ENCODE measurements at places on chromosomes 2 and 18.

- no peak for DNase-seq
Observed at GRCh38 chr2:74620671-74621070, 27.5 kb downstream of the M1AP start.

GRCh38 chr2:9909106-9909505, 42.4 kb upstream of the GRHL1 start:
- DNase-seq, result no peak

DNA sequence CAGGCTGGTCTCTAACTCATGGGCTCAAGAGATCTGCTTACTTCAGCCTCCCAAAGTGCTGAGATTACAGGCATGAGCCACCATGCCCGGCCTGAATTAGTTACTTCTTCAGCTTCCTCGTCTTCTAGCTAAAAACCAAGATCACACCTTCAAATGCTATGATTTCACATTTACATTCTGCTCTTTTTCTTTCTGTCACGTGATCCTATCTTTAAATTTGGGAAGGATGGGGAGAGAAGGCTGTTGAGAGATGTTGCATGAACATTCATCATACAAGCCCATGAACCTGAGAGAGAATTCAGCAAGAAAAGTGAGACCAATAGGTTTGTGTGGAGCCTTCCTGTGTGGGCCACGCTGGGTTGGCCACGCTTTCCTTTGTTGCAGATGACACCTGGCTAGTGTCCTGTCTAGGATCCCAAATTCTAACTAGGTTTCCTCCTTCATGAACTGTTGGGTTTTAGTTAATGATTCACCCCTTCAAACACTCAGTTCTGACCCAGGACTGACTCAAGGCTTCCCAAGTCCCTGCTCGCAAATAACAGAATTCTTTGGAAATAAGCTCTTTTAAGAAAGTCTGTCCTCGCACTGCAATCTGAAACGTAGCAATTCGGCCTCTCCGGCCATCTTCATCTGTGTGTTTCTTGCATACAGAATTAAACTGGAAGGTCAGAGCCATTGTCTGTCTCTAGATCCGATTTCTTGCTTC, 57.3 kb upstream of the CREB1 start:
- DNase-seq, result no peak

DNA sequence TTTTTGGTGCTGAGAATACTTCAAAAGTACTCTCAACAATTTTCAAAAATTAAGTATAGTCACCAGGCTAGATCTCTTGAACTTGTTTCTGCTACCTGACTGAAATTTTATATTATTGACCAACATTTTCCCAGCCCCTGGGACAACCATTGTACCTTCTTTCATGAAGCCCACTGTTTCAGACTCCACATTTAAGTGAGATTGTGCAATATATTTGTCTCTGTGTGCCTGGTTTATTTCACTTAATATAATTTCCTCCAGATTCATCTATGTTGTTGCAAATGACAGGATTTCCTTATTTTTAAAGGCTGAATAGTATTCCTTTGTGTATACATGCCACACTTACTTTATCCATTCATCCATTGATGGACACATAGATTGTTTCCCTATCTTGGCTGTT, 354.2 kb upstream of the VRK2 start:
- no peak for DNase-seq

- peak; percentile 70 for DNase-seq
Observed at GRCh38 chr2:10331702-10332401, 29.1 kb downstream of the HPCAL1 start.

DNA sequence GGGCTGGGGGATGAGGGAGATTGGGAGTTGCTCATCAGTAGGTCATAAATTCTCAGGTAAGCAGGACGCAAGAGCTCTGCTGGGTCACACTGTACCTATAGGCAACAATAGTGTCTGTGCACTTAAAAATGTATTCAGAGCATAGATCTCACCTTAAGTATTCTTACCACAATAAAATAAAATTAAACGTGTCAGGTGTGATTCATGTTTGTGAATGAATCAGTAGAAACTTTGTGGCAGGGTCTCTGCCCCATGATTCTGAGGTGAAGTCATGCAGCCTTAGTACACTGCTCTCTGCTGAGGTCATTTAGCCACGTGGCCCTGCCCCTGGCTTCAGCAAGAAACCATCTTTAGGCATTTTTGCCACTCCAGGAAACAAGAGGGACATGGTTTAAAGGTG, 253.8 kb downstream of the FBXO15 start:
- no peak for DNase-seq

- DNase-seq, result no peak
Observed at GRCh38 chr2:75571730-75572430, 11.1 kb upstream of the EVA1A start.

DNA sequence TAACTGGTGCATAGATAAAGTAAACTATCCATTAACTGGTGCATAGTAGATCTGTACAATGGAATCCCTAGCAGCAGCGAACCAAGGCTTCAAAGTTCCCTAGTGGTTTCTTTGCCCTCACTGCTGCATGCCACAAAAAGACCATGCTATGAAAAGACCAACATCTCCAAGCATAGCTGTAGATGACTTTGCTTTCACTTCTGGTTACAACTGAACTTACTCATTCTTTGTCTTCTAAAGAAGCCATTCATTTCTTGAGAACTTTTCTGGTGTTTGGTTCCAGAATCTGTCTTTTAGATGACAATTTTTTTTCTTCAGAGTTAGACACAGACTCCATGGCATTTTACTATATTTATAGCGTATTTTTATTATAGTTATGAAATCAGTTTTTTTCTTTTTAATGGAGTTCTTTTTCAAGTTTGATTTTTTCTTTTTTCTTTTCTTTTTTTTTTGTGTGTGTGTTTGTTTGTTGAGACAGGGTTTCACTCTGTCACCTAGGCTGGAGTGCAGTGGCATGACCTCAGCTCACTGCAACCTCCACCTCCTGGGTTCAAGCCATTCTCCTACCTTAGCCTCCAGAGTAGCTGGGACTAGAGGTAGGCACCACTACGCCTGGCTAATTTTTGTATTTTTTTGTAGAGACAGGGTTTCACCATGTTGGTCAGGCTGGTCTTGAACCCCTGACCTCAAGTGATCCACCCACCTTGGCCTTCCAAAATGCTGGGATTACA, 63.6 kb downstream of the SLC35F5 start:
- DNase-seq, result no peak

DNA sequence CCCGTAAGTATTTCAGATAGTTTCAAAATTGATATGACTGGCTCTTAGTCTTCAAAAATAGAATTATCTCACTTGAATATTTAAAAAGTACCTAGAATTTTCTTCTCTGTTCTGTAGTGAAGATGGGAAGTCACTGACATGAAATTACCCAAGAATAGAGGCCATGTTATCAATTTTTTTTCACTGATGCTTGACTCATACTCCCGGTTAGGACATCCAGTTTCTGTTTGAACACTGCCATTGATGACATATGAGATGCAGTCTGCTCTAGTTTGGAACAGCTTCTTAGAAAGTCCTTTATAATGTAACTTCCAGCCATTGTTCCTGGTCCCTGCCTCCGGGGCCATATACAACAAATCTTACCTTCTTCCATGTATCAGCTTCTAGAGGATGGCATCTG, 26.0 kb downstream of the MAP3K20 start:
- no peak for DNase-seq

DNA sequence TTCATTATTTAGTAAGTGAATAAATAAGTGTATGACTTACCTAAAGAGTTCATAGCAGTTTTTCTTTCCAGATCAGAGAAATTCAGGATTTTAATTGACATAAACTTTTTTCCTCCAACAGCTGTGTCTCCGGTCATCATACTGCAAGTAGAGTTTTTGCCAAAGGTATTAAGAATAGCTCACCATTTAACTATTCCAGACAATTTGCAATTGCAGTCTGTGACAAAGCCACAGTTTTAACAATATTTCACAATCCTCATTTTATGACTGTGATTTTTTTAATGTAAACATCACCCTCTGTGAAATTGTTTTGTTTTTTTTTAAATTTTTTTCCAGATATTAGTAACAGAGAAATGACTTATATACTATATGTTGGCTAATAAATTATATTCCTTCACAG, 199.1 kb downstream of the TRIB2 start:
- DNase-seq, result no peak

DNA sequence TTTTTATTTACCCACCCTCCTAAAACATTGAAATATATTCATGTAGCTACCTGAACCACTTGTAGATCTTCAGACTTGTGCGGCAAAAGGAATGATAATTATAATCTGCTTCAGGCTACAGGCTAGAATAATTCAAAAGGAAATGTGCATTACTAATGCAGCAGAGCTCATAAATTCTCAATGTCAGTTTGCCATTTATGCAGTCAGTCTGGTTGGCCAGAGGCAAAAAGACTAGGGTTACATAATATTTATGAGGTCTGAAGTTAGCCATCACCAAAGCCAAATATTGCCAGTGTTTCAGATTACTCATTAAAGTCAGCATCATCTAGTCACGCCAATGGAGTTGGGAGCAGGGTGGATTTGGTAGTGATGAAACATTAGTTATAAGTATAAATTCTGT, 38.9 kb downstream of the METAP1D start:
- peak; percentile 20 for DNase-seq

DNA sequence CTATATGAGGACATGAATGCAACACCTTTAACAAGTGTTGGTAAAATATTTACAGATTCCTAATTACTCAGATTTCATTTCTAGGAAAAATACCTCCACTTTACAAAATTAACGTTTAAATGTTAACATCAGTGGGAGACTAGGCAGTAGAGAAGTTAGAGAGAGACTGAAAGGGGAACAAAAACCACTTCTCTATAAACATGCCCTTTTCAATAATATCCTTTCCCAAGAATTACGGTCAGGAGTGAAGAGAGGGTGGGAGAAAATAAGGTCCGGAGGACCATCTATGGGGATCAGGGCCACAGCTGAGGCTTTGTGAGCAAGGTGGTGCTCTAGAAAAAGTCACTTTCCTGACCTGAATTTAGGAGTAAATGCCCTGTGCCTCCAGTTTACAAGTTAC, 65.3 kb upstream of the WIPF1 start:
- no peak for DNase-seq

GRCh38 chr18:77103187-77103850, 29.3 kb downstream of the MBP start:
- no peak for DNase-seq

DNA sequence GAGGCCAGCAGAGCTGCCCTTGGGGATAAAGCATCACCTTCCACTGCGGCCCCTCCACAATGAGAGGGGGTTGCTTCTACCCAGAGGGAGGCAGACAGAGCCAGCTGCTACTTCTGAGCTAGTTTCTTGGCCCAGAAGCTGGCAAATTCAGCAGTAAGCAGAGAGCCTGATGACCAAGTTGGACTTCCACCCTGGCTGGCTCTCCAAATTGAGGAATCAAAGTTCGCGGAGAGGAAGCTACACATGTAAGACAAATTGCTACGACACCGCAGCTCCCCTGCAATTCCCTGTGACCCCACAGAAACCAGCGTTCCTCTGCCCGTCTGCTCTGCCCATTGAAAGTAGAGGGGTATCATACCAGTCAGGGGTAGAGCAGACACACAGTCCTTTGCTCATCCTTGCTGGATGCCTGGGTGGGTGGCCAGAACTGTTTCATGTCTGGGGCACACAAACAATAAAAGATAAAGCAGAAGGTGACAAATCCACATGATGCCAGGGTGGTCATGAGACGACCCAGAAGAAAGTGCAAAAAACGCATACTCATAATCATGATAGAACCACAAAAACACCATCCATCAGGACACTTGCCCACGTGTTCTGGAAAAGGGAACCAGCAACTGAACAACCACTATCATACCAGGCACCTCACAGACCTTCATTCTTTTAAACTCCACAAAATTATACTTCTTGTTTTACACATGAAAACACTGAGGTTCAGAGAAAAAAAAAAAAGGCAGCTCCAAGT, 5.4 kb downstream of the TFCP2L1 start:
- DNase-seq, result no peak

DNA sequence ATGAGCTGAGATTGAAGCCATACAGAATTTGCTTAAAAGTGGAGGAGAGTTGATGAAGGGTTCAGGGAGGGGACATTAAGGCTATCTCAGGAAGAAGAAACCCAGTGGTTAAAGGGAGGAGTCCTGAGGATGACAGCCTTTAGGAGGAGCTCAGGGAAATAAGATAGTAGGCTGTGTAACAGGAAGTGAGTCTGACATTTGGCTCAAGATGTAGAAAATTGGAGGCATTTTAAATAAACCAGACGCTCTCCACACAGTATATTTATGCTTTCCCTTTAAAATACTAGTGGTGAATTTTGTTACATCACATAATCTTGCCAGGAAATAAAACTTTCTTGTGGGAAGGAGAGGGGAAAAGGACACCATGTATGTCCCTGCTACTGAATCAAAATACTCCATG, 11.6 kb downstream of the KCNH7 start:
- DNase-seq, result no peak

- peak; percentile 46 for DNase-seq
Observed at GRCh38 chr18:63439334-63439733, 17.1 kb upstream of the VPS4B start.

DNA sequence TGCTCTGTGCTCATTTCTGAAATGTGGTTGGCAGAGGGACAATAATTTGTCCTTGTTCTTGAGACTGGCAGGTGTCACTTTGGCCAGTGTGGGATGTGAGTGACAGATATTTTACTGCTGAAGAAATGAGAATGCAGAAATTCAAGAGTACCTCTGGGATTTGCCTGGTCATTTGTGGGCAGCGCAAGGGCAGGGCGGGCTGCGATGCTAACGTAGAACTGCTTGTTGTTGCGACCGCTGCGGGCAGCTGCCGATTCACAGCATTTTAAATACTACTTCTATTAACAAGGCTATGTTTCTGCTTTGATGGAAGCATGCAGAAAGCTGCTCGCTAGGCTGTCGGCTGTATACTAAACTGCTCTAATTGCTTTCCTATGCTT, 268.6 kb downstream of the FIGN start:
- DNase-seq, result no peak

GRCh38 chr18:60506190-60506589, 133.6 kb upstream of the MC4R start:
- no peak for DNase-seq

DNA sequence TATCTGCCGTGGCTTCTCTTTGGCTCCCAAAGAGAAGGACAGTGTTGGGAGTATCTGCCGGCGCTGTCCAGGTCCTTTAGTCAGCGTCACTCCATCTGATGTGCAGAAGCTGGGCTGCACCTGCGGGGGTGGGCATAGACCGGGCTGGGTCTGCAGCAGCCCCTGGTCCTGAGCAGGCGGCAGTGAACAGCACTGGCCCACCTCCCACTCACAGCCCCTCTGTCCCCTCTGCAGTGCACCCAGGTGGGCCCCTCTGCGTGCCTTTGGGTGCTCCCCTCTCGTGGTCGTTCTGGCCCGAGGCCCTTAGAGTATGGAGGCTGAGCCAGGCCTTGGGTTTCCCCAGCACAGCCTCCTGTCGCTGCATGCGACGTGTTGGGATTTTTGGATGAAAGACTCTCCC, 95.7 kb downstream of the USP40 start:
- no peak for DNase-seq
